ENCODE measurements at places on chromosomes 3 and 15.

DNA sequence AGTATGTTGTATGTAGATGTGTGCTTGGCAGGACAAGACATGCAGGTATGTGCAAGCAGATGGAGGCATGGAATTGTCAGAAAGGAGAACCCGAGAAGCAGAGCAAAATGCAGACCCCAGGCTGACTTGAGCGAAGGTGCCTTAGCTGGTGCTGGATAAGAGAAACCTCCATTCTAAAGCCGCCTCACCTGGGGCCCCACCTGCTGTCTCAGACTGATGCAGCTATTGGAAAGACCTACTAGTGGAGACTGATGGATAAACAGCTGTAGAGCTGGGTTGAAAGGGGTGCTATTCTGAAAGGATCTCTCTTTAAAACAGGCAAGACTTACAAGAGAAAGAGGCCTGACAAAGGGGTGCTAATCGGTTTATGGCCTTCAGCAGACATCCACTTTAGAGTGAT lies 86.2 kb downstream of the EPHB1 start:
- no peaks in the 10 kb centered on the region for H3K27me3 ChIP-seq
- H3K36me3 ChIP-seq = no peaks in the 10 kb centered on the region
- peaks cover 9% of the 10 kb centered on the region for H3K4me1 ChIP-seq
- no peak for DNase-seq

- H3K36me3 ChIP-seq = no peaks in the 10 kb centered on the region
- peak; percentile 86 for DNase-seq
- peak overlapping the region; percentile 36 for H3K27ac ChIP-seq
- no peak overlapping the region for H3K4me3 ChIP-seq
- peaks cover 11% of the 10 kb centered on the region for H3K27me3 ChIP-seq
- H3K4me1 ChIP-seq = peaks cover 4% of the 10 kb centered on the region
Observed at GRCh38 chr15:69820819-69821218, 276.9 kb downstream of the TLE3 start.

DNA sequence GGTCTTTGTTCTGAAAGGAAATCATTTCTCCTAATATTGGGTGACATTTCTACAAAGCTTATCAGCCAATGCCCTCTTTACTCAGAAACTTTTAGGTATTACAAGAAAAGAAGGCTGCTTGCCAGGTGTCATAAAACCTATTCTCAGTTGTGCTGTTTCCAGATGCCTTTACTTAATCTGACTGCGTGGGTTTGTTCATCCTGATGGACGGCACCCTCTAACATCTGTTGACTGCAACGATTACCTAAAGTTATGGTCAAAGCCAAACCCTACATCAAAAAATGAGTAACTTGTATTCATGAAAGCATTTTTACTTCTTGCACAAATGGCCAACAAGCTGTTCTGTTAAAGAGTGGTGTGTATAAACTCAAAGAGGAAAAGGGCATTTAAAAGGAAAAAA lies 207.7 kb upstream of the PDZRN3 start:
- H3K4me3 ChIP-seq = no peak overlapping the region
- H3K27me3 ChIP-seq = no peaks in the 10 kb centered on the region
- H3K27ac ChIP-seq = no peak overlapping the region
- no peak for DNase-seq

GRCh38 chr15:76988867-76989780 lies 5.8 kb upstream of the PSTPIP1 start:
- H3K4me1 ChIP-seq = peaks cover 2% of the 10 kb centered on the region
- peak overlapping the region; percentile 1 for H3K4me3 ChIP-seq
- no peaks in the 10 kb centered on the region for H3K36me3 ChIP-seq
- no peaks in the 10 kb centered on the region for H3K27me3 ChIP-seq
- DNase-seq = no peak
- no peak overlapping the region for H3K27ac ChIP-seq

- H3K4me1 ChIP-seq = peaks cover 14% of the 10 kb centered on the region
- H3K4me3 ChIP-seq = peak overlapping the region; percentile 79
- DNase-seq = peak; percentile 88
- no peaks in the 10 kb centered on the region for H3K27me3 ChIP-seq
- no peaks in the 10 kb centered on the region for H3K36me3 ChIP-seq
- no peak overlapping the region for H3K27ac ChIP-seq
Observed at GRCh38 chr3:16177962-16178627, 3.6 kb downstream of the GALNT15 start.

DNA sequence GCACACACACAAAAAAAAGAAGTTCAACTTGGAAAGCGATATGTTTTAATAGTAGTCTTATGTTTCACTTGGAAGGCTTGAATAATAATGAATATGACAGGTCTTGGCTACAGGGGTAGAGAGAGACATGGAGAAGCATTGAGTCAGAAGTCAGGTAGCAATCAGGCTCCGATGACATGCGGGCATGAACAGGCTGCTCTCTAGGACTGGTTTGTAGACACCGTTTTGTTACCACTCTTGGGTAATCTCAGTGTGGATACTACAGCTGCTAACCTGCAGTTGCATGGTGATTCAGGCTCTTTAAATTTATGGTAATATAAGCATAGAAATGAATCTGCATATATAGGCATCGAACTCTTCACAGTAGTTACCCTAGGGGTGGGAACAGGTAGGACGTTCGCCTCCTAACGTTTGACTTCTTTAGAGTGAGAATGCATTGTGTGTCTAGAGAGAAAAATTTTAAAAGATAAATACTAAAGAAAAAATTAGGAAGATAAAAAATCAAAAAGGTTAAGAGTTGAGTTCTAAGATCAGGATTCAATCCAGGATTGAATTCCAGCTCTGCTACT lies 241.6 kb upstream of the KBTBD8 start:
- H3K36me3 ChIP-seq = no peaks in the 10 kb centered on the region
- no peak overlapping the region for H3K27ac ChIP-seq
- H3K4me3 ChIP-seq = no peak overlapping the region
- H3K27me3 ChIP-seq = no peaks in the 10 kb centered on the region

GRCh38 chr15:42848846-42849245 lies 71.7 kb downstream of the TTBK2 start:
- H3K36me3 ChIP-seq = peaks cover 5% of the 10 kb centered on the region
- no peak for DNase-seq
- no peak overlapping the region for H3K27ac ChIP-seq
- H3K4me3 ChIP-seq = no peak overlapping the region

GRCh38 chr15:73265536-73266153 lies 103.1 kb downstream of the HCN4 start:
- H3K4me1 ChIP-seq = no peaks in the 10 kb centered on the region
- peak; percentile 63 for DNase-seq
- no peak overlapping the region for H3K27ac ChIP-seq
- H3K36me3 ChIP-seq = peaks cover 27% of the 10 kb centered on the region
- H3K27me3 ChIP-seq = no peaks in the 10 kb centered on the region

GRCh38 chr3:14814411-14814871 lies 4.3 kb upstream of the FGD5 start:
- no peak overlapping the region for H3K27ac ChIP-seq
- H3K27me3 ChIP-seq = peaks cover 51% of the 10 kb centered on the region
- peaks cover 2% of the 10 kb centered on the region for H3K4me1 ChIP-seq
- DNase-seq = no peak
- no peaks in the 10 kb centered on the region for H3K36me3 ChIP-seq
- no peak overlapping the region for H3K4me3 ChIP-seq

DNA sequence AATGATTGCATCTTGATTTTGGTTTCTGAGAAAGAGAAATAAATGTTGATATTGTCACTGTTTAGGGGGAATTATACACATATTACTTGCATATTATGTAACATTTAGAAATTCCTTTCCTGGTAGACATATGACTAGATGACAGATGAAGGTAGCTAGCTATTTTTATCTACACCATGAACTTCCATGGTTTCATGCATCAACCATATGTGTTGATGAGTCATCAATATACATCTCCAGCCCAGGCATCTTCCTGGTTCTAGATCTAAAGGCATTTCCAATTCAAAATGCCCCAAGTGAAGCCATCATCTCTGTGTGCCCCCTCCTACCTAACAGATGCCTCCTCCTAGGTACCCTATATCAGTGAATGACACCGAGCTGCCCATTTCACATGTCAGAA lies 9.5 kb upstream of the ADAMTSL3 start:
- H3K4me3 ChIP-seq = no peak overlapping the region
- no peak for DNase-seq
- no peak overlapping the region for H3K27ac ChIP-seq
- H3K36me3 ChIP-seq = no peaks in the 10 kb centered on the region
- peaks cover 16% of the 10 kb centered on the region for H3K27me3 ChIP-seq

DNA sequence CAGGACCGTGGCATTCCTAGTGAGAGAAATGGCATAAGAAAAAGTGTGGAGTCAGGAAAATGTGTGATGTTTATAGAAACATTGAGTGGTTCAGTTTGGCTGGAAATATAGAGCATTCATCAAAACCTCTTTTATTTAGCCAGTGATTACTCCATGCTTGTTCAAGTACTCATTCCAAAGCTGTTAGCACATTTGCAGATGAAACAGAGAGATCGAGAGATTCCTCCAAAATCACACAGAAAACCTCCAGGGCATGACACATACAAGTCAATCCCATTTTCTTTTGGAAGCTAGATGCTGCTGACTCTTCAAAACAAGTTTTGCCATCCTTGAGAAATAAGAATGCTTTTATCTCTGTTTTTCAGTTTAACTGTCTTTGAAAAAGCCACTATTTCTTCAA lies 11.5 kb upstream of the MB21D2 start:
- H3K27ac ChIP-seq = no peak overlapping the region
- H3K4me1 ChIP-seq = no peaks in the 10 kb centered on the region
- H3K27me3 ChIP-seq = no peaks in the 10 kb centered on the region
- H3K36me3 ChIP-seq = no peaks in the 10 kb centered on the region

GRCh38 chr3:105807146-105807545 lies 61.7 kb downstream of the CBLB start:
- H3K36me3 ChIP-seq = no peaks in the 10 kb centered on the region
- H3K4me1 ChIP-seq = no peaks in the 10 kb centered on the region
- no peak overlapping the region for H3K4me3 ChIP-seq
- H3K27ac ChIP-seq = no peak overlapping the region

DNA sequence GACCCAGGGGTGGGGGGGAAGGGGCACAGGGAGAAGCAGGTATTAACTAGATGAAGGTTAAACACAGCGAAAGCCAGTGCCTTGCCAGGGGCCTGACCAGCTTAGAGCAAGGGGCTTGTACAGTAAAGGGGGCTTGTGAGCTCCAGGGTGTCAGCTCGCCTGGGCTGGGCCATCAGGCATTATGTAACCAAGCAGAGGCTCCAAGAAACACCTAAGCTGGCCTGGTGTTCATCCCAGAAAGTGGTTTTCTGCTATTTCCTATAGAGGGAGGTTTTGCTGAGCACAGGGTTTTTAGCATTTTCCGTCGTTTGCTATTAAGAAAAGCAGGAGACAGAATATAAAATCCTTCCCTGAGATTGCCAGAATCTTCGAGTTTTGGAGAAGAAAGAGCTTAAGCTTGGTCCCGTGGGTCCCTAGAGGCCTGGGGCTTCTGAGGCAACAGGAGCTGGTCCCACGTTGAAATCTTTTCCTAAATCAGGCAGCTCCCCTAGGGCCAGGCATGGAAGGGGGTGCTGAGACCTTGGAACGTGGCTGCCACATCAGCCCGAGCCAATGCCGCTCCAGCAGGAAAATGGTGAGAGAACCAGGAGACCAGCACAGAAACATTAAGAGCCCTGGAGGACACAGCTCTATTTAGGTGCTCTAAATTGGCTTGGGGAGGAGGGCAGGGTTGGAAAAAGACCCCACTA lies 71.4 kb downstream of the ISG20 start:
- no peak overlapping the region for H3K4me3 ChIP-seq
- peaks cover 48% of the 10 kb centered on the region for H3K27me3 ChIP-seq
- peaks cover 5% of the 10 kb centered on the region for H3K4me1 ChIP-seq
- no peaks in the 10 kb centered on the region for H3K36me3 ChIP-seq

- peaks cover 92% of the 10 kb centered on the region for H3K4me1 ChIP-seq
- DNase-seq = no peak
Observed at GRCh38 chr15:74420193-74420905, 13.4 kb downstream of the SEMA7A start.

DNA sequence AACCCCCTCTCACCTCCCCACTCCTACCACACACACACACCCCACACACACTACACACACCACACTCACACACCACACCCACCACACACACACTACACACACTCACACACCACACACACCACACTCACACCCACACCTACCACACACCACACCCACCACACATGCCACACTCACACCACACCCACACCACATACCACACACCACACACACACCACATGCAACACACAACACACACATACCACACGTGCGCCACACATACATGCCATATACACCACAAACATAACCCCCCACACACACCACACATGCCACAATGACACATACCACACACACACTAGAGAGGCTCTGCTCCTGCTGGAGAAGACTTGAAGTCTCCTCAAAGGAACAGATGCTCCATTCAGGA lies 5.9 kb upstream of the ITPKA start:
- no peak for DNase-seq
- H3K36me3 ChIP-seq = peaks cover 28% of the 10 kb centered on the region
- no peak overlapping the region for H3K27ac ChIP-seq
- peaks cover 14% of the 10 kb centered on the region for H3K27me3 ChIP-seq
- no peak overlapping the region for H3K4me3 ChIP-seq

- H3K36me3 ChIP-seq = no peaks in the 10 kb centered on the region
- no peak overlapping the region for H3K27ac ChIP-seq
- H3K4me1 ChIP-seq = peaks cover 1% of the 10 kb centered on the region
Observed at GRCh38 chr15:85430406-85431204, 50.2 kb downstream of the AKAP13 start.

- no peaks in the 10 kb centered on the region for H3K27me3 ChIP-seq
- H3K4me3 ChIP-seq = no peak overlapping the region
- no peak for DNase-seq
- H3K4me1 ChIP-seq = peaks cover 3% of the 10 kb centered on the region
- no peak overlapping the region for H3K27ac ChIP-seq
Observed at GRCh38 chr3:87336761-87337160, 60.4 kb upstream of the POU1F1 start.

- H3K4me1 ChIP-seq = peaks cover 1% of the 10 kb centered on the region
- peaks cover 42% of the 10 kb centered on the region for H3K36me3 ChIP-seq
- H3K4me3 ChIP-seq = no peak overlapping the region
- H3K27me3 ChIP-seq = no peaks in the 10 kb centered on the region
- H3K27ac ChIP-seq = no peak overlapping the region
- no peak for DNase-seq
Observed at GRCh38 chr3:15306979-15307359, 25.4 kb downstream of the SH3BP5 start.

DNA sequence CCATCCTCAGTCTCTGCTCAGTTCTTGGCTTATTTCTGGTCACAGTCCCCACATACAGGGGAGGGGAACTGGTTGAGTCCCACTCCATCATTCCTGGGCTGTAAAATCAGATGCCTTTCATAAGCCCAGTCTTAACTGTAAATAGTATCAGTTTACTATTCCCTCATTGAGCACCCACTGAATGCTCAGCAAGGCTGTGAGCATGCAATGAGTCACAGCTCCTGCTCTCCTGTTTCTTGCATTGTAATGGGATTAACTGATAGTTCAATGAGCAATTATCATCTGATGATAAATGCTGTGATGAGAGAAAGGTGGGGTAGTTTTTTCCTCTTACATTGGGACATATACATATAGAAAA lies 113.6 kb upstream of the TPM1 start:
- H3K4me1 ChIP-seq = peaks cover 10% of the 10 kb centered on the region
- peak overlapping the region; percentile 80 for H3K27ac ChIP-seq
- H3K27me3 ChIP-seq = no peaks in the 10 kb centered on the region
- DNase-seq = peak; percentile 93

- H3K4me1 ChIP-seq = no peaks in the 10 kb centered on the region
- H3K27ac ChIP-seq = no peak overlapping the region
- H3K36me3 ChIP-seq = no peaks in the 10 kb centered on the region
- peaks cover 31% of the 10 kb centered on the region for H3K27me3 ChIP-seq
Observed at GRCh38 chr3:50478051-50478450, 25.4 kb downstream of the CACNA2D2 start.

- no peaks in the 10 kb centered on the region for H3K27me3 ChIP-seq
- no peaks in the 10 kb centered on the region for H3K36me3 ChIP-seq
Observed at GRCh38 chr3:13715167-13715954, 164.5 kb downstream of the WNT7A start.

Measured in mesenchymal stem cell (in vitro differentiated cells and primary cell).